ENCODE measurements at places on chromosomes 5 and 9.

DNA sequence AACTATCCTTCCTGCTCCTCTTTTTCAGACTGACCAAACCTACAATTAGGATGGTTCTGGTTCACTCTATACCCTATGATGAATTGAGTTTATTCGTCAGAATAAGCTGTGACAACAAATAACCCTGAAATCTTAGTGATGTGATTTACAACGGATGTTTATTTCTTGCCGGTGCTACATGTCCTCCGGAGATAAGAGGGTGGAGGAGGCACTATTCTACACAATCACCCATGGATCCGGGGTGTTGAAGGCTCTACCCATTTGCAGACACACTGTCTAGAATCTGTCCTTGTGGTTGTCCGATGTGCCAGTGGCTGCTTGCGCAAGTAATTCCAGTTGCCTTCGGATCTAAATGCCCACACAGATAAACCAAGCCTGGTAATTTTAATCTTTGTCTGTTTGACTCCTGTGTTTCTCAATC, 44.7 kb downstream of the CDC14B start:
- no peak for DNase-seq

- DNase-seq = no peak
These were observed at the start of gene FABP6 for GRCh38 chr5:160229190-160229742. Gene FABP6, plus strand, starts transcription at chr5:160229506. Its CDS starts 52 bp downstream, at chr5:160229558.

DNA sequence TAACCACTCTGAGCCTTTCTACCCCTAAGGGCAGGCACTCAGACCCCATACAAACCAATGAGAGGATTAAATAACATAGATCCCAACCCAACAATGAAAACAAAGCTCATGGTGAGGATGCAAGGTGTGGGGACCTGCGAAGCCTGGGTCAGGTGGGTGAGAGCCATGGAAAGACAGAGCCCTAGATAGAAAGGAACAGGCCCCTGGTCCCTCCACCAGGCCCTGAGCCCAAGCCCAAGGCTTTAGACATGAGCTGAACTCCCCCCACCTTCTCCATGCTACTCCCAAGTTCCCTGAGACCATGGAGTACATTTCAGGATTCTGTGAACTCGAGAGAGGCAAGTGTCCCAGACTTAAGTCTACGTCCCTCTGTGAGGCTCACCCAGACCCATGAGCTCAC, 106.5 kb downstream of the SAXO1 start:
- no peak for DNase-seq

DNA sequence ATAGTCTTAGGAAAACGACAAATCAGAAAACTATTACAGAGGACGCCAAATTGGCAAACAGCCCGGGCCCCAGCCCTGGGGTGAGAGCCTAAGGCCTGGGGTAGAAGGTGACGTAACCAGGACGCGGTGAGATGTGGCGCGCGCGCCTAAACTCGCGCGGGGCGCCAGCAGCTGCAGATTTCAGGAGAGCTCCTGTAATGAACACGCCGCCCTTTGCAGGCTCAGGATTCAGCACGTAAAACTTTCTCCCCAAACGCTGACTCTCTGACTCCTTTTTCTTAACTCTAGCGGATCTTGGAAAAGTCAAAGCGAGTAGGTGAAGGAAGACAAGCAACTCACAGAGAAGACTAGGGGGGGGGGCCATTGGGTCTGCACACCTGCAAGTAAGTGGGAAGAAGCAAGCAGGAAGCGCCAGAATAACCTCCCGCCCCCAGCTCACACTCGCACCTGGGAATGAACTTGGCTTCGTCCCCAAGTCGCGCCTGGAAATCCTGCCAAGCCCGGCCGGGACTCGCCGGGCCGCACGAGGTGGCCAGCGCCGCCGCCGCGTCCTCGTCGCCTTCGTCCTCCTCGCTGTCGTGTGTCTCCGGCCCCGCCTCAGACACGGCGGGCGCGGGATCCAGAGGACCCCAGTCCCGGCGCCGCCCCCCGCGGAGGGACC, 822 bp downstream of the RASEF start:
- no peak for DNase-seq

GRCh38 chr5:154384480-154385235, 61.1 kb upstream of the SAP30L start:
- DNase-seq = no peak

DNA sequence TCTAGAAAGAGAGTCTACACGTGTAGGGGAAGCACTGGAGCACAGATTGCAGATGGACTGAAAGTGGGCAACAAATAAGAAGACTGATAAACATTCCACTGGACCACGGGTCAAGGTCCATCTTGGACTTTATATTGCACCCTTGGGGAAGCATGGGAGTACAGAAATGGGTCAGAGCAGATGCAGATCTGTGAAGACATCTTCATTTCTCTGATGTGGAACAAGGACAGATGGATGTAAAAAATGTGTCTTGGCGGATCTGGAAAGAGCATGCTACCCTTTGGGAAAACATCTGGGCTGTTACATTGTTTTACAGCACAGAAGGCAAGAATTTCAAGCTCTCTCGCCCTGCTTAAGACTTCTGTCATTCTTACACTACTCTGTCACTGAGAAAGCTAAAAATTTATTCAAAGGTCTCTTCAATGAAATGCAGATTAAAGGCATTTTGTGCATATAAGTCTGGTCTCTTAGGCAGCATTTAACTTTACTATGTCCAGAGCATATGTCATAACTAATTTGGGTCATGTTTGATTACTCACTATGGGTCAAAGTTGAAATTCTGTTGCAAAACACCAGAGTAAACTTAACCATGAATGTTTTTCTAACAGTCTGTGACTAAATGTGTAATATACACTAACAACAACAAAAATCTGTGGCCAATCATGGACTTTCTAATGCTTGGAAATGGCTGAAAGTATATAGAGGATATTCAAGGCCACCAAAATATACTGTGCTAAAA, 756.4 kb upstream of the DMAC1 start:
- peak; percentile 4 for DNase-seq

DNA sequence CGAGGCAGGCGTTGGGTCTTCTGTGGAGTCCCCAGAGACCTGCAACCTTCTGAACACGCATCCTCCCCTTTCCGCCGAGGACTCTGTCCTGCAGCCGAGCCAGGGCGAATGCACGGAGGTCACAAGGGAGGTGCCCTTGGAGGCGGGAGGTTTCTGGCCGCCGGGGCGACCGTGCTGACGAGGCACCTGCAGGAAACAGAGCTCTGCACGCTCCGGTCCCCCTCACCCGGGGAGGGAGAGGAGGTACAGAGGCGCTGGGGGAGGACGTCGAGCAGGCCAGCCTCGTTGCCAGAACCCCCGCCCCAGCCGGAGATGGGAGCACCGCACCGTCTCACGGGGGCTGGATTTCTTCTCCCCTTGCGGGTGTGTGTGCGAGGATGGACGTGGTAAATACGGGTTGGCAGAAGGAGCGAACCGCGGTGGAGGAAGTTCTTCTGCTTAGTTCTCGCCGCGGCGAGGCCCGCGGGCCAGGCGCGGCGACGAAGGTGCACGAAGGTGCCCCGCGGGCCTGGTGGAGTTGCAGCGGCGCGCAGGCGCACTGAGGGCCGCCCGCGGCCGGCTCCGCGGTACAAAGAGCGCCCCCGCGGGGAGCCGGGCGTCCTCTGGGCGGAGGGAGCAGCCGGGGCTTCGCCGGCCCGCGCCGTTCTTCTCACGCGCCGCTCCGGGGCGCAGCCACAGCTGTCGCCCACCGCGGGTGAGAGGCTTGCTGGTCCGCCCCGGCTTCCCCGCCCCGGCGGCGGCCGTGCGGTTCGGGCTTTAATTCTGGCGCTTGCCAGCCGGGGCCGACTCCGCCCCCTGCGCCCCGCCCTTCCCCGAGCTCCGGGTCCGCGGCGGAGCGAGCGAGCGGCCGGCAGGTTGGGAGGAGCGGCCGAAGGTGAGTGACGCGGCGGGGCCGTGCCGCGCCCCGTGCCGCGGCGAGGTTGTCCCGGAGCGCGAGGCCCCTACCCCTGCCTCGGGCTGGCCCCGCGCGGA, 289.5 kb downstream of the DOCK8 start:
- peak; percentile 2 for DNase-seq

GRCh38 chr5:157219491-157220271, 39.0 kb downstream of the ITK start:
- no peak for DNase-seq
